ENCODE measurements at places on chromosomes 5 and 9. TPM values are rescaled to one million over a fixed set of nuclear protein-coding genes. Genes with fewer than 3 reads are reported as not detected.

Gene PHF24
- 0.23 TPM for total RNA-seq

Gene THBS4
- total RNA-seq, result 0.41 TPM

Gene DOCK8
- 130 TPM for total RNA-seq

Gene NMUR2
- not detected for total RNA-seq

Gene KIAA0825
- 0.76 TPM for total RNA-seq

All from activated naive CD8-positive, alpha-beta T cell treated with anti-CD3 and anti-CD28 coated beads for 36 hours (primary cell).